Activated CD8-positive, alpha-beta memory T cell treated with anti-CD3 and anti-CD28 coated beads for 1 hour (primary cell): ENCODE measurements at places on chromosomes 3 and 15.

DNA sequence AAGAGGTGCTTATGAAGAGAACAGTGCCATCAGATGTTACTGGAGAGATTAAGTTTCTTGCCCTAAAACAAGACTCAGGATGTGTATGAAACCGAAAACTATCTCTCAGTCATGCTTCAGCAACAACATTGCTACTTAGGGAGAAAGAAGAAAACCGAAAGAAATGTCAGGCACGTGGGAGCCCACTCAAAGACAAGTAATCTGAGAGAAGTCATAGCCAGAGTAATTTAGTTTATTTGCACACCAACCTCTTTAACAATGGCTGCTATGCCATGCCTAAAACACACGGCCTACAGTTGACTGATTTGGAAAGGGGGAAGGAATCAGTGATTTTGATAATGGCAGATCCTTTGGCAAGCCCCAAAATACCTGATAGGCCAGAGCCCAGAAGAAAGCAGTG, 162.9 kb downstream of the TIGIT start:
- DNase-seq: no peak

DNA sequence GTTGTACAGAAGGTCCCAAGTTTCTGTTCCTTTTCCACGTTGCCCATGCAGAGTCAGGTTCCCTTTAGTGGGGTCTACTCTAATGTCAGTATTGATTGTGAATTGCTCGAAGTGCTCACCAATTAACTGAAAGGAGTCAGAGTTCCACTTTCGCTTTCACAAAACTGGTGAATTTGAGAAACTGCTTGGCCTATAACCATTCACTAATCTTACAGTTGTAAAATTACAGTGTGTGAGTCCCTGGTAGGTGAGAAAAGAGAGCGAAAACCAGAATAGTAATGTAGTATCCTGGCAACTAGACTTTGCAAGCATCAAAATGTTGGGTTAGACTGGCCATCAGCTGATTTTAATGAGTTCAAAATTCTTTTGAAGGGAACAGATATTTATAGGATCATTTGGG, 237.5 kb upstream of the CHRM5 start:
- no peak for DNase-seq

GRCh38 chr3:72190050-72190449, 405.1 kb upstream of the PROK2 start:
- DNase-seq: no peak

GRCh38 chr3:69409831-69410230, 23.9 kb upstream of the FRMD4B start:
- no peak for DNase-seq

DNA sequence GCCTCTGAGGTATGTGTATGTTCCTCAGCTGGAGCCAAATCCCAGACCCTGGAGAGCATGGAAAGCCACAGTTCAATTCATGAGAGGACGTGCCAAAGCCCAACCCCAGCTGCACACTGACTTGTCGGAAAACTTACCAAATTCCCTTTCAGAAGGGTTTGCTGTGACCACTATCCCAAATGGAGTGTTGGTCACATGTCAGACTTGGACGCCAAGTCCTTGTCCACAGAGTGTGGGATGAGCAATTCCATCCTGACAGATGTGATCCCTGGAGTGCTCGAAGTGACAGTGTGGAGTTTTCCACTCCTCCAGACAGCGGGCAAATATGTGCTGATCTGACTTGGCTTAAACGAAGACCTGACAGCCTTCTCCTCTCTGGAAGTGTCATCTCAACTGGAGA, 71.2 kb downstream of the RORA start:
- no peak for DNase-seq

DNA sequence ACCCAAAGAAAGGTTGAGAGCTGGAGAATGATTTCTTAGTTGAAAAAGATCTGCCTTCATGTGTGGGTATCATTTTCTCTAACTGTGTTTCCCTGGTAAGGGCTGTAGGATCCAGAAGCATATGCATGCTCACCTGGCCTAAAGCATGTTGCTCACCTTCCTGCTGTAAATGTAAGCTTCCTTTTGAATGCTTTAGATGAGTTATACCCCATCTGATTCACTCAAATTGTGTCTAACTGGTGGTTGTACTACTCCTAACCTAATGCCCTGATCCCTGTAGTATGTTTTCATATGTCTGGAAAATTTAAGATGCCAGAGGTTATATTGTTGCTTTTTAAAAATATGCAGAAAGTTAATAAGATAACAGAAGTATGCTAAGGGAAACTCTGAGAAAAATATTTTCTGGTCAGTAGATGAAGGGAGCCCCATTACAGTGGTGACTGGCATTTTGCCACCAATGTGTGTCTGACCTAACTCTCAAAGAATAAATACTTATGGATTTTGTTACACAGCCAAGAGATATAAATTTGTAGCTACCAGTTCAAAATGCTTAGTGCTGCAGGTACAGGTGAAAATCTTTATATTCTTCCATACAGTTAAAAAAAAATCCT, 7.7 kb downstream of the FILIP1L start:
- DNase-seq: no peak

GRCh38 chr3:132870541-132870940, 148.3 kb upstream of the NPHP3 start:
- no peak for DNase-seq

DNA sequence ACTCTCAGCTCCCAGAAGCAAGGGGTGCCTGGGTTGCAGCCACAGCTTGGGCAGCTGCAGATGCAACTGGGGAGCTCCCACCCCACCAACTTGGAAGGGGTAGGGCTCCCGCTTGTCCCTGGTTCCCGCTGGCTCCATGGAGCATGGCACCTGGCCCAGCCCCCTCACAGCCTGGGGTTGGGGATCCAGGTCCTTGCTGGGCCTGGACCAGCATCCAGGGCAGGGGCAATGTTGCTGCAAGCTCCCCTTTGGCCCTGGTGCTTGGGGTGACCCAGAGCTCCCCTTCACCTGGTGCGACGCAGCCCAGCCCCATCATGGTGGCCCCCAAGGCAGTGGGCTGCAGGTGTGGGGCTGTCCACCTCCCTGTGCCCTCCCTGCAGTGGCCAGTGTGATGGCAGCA, 99.6 kb upstream of the FRMD4B start:
- no peak for DNase-seq

GRCh38 chr3:150975992-150976368, 3.5 kb upstream of the CLRN1 start:
- no peak for DNase-seq

DNA sequence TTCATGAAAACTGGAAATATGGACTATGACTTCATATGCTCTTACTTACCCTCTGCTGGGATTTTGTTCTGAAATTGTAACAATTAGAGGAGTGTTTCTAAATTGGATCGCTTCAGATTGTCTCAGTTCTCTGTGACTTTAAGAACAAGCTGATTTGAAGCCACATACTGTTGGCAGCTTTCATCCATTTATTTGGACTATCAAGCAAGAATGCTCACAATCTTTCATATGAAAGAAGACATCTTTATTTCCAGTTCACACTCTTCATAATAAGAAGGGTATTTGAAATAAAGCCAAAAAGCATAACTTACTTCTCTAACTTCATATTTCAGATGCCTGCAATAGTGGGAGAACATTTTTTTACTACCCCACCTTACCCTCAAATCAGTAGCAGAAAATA, 491.6 kb upstream of the TPRG1 start:
- DNase-seq: no peak

DNA sequence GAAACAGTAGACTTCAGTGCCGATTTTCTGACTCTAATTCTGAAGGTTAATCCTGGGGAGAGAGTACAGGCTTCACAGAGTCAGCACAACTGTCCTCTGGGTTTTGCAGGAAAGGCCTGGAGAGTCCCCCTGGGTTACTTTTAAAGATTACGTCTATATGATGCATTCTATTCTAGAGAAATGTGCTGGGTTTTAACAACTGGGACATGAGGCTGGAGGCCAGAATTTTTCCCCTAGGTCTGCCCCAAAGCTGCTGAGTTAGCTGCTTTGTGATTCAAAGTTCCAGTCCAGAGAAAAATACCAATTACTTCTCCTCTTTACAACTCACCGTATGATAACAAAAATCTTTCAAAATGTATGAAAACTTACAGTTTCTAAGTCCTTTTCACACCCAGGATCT, 240.7 kb upstream of the TPRG1 start:
- DNase-seq: no peak

DNA sequence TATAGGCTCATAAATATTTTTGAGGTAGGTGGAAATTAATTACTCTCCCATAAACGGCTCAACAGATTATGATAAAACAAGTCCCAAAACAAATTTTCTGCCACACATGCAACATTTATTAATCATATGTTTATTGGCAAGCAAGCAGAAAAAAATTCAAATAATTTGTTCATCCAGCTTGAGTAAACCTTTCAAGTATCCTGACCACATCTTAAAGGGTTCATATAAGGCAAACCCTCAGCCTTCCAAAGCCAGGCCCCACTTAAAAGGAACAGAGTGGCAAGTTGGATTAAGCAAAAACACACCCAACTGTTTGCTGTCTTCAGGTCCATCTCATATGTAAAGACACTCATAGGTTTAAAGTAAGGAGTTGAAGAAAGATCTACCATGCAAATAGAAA, 1042.3 kb downstream of the DIPK2A start:
- no peak for DNase-seq

DNA sequence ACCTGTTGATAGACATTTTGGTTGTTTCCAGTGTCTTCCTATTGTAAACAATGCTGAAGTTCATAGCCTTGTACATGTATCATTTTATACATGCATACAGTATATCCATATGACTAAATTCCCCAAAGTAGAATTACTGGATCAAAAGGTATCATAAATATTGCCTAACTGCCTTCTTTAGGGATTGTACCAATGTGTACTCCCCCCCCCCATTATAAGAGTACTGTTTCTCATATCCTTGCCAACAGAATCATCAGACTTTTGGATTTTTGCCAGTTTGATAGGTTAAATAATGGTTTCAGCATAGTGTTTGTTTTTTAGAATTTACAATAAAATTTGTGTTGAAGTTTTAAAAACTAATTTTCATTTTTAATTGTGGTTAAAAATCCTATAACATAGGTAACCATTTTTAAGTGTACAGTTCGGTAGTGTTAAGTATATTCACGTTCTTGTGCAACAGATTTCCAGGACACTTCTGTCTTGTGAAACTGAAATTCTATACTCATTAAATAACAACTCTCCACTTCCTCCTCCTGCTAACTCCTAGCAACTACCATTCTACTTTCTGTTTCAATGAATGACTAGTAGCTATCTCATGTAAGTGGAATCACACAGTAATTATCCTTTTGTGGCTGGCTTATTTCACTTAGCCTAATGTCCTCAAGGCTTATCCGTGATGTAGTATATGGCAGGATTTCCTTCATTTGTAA, 30.8 kb upstream of the MAP3K13 start:
- no peak for DNase-seq

- no peak for DNase-seq
Observed at GRCh38 chr15:89429986-89430385, 66.4 kb downstream of the RHCG start.

GRCh38 chr3:50241713-50242380, 5.8 kb downstream of the GNAI2 start:
- no peak for DNase-seq

DNA sequence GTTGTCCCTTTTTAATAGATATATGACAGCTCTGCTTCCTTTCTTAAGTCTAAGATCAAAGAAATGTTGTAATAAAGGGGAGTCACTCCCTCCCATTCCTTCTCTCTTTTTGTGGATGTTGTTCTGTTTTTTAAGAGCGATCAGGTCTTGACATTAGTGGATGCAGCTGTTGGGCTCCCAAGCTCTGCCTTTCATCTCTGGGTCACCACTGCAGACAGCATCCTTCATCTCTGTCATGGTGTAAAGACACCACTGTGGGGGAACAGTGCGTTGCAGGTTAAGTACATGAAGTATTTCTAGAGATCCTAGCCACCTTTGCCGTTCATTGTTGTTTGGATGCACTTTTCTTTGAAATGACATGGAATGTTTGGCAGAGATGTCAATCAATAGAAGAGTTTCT, 17.7 kb downstream of the FNDC3B start:
- no peak for DNase-seq

GRCh38 chr3:65343736-65344135, 655.9 kb upstream of the ADAMTS9 start:
- DNase-seq: no peak

- no peak for DNase-seq
Observed at GRCh38 chr3:72820415-72820814, 27.8 kb downstream of the SHQ1 start.

DNA sequence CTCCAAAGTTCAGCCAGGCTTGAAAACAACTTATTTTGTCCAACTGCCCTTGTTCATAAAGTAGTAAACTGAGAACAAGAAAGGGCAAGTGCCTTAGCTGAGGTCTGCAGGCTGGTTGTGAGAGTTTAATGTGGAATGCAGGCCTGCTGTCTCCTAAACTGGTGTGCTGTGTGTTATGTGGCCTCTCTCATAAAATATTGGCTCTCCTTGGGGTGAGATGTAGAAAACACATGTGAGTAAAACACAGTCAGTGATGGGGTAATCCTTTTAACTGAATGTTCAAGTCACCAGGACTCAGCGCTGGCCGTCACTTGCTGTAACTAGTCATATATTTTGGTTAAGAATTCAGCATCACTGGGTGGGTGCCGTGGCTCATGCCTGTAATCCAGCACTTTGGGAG, 7.1 kb upstream of the ST6GAL1 start:
- no peak for DNase-seq

DNA sequence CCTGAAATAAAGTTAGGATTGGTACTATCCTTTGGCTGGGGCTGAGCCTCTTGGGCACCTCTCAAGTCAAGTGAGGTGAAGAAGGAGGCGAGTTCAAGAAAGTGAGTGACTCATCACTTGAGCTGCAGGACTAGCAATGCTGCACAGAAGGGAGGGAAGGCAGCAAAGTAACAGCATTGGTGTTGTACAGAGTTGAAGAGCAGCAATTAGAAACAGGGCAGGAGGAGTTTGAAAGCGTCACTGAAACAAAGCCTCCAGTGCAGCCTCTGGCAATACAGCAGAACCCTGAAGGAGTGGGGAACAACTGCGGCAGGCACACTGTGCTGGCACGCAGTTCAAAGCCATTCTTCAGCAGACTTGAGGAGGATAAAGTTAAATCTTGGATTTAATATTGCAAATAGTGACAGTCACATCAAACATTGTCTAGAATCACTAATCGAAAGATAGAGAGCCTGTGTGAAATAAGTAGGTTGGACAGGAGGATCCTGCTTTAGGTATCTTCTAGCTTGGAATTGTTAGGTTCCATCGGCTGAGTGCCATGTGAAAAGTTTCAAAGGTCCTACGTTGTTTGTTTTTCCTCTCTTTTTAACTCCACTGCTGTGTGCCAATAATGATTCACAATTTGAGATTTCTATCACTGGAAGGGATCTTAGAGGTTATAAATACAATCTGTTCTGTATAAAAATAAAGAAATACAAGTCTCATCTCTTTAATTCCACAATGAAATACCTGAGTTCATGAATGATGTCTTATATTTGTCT, 479.8 kb downstream of the NAALADL2 start:
- DNase-seq: no peak
